H1 (cell line): ENCODE measurements at places on chromosomes 2 and 18. TPM values are rescaled to one million over a fixed set of nuclear protein-coding genes. Genes with fewer than 3 reads are reported as not detected.

DNA sequence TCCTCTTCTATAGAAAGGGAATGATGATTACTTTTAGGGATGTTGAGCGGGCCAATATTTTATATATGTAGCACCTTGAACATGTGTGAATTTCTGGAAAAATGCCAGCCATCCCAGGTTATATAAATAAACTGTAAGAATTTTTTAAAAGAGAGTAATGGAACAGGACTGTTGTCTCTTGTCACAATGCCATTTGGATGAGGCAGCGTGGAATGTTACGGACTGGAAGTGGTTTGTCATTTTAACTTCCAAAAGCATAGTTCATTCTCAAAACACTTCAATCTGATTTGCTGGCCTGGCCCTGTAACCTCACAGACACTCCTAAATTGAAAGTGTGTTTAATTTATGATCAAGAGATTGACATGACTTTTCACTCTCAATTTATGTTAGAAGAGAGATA is 70.8 kb downstream of the TPGS2 start:
- no peak for DNase-seq

DNA sequence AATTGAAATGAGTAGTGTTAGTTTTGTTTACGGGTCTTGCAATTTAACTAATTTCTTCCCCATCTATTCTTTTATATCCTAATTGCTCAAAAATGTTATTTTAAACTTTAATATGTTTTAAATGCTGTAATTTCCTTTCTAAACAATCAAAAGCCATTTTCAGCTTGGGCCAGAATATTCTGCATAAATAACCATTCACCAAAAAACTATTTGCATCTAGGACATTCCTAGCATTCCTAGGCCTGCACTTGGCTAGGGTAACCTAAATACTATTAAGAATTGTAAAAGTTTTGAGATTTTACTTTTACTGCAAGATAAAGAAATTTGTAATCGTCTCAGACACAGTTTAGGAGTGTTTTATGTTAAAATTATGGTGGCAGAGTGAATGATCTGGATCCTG is 7.8 kb upstream of the ETAA1 start:
- no peak for DNase-seq

GRCh38 chr2:174442546-174443510 is 44.0 kb downstream of the GPR155 start:
- no peak for DNase-seq

- DNase-seq = no peak
These were observed 94.8 kb upstream of the CREB1 start for GRCh38 chr2:207434899-207435465.

DNA sequence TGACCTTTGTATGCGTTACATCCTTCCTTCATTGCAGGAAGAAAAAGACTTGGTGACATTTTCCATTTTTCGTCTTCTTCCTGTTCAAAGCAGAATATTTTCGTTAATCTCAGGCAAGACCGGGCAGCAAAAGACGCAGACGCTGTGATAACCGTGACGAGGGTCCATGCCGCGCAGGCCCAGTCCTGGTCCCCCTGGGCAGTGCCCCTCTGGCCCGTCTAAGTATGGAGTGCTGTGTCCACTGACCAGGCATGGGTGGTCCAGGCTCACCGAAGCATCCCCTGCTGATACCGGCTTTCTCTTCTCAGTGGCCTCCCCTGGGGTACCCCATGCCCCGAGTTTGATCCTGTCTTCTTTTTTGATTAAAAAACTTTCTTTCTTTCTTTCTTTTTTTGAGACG is 135.2 kb upstream of the ASB18 start:
- no peak for DNase-seq

GRCh38 chr2:26636935-26637334 is 4.2 kb downstream of the CIB4 start:
- no peak for DNase-seq

- DNase-seq = no peak
These were observed 1.0 kb downstream of the ZDBF2 start for GRCh38 chr2:206275312-206276055.

GRCh38 chr2:224774735-224775134 is 58.6 kb upstream of the CCDC195 start:
- no peak for DNase-seq

CROCC2 gene
- total RNA-seq = not detected in 2 replicates

MPP4 gene
- total RNA-seq = 0.15 TPM in 1 of 2 replicates, not detected in the other

ESPNL gene
- 1.3 and 1.8 TPM in 2 replicates for total RNA-seq

RBMS1 gene
- total RNA-seq = 57.0 and 60.0 TPM in 2 replicates

SULT1C3 gene
- not detected in 2 replicates for total RNA-seq
